ENCODE measurements at places on chromosomes 11 and 22.

DNA sequence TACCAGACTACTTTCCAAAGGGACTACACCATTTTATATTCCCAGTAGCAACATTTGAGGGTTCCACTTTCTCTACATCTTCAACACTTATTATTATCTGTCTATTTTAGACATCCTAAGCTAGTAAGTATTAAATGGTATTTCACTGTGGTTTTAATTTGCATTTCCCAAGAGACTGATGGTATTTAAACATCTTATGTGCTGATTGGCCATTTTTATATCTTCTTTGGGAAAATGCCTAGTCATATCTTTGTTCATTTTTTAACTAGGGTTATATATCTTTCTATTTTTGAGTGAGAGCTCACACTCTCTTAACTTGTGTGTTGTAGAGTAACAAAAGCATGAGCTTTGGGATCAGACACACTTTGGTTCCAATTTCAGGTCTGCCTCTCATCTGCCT lies 73.7 kb downstream of the PRCP start:
- DNase-seq: no peak

DNA sequence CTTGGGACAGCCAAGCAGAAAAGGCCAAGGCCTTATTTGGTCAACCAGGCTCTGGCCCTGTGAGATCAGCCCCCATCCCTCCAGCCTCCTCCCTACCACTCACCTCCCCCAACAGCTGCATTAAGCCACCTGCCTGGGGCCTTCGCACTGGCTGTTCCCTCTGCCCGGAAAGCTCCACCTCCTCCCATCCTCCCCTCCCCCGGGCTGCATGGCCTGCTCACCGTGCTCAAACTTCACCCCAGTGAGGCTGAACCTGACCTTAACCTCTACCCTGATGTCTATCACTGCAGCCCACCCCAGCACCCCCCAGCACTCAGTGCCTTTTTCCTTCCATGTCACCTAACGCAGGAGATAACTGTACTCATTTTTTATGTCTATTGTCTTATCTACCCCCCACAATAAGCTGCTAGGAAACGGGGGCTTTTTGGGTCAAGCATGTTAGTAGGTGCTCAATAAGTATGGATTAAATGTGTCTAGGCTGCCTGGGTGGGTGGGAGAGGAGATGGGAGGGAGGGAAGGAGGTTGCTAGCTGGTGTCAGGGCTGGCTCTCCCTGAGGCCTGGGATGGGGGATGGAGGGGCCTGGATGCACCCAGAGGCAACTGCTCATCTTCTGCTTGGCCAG lies 912 bp downstream of the PTPRCAP start:
- no peak for DNase-seq

- no peak for DNase-seq
Observed at GRCh38 chr11:61616434-61616833, 35.6 kb upstream of the SYT7 start.

GRCh38 chr11:44036811-44037657 lies 10.7 kb upstream of the ACCSL start:
- peak; percentile 80 for DNase-seq

GRCh38 chr22:41978732-41979131 lies 9.5 kb downstream of the SEPTIN3 start:
- DNase-seq: no peak
